ENCODE measurements at places on chromosomes 1 and 21. TPM values are rescaled to one million over a fixed set of nuclear protein-coding genes. Genes with fewer than 3 reads are reported as not detected.

Gene FBXO2
- 16.9 TPM for total RNA-seq

DNA sequence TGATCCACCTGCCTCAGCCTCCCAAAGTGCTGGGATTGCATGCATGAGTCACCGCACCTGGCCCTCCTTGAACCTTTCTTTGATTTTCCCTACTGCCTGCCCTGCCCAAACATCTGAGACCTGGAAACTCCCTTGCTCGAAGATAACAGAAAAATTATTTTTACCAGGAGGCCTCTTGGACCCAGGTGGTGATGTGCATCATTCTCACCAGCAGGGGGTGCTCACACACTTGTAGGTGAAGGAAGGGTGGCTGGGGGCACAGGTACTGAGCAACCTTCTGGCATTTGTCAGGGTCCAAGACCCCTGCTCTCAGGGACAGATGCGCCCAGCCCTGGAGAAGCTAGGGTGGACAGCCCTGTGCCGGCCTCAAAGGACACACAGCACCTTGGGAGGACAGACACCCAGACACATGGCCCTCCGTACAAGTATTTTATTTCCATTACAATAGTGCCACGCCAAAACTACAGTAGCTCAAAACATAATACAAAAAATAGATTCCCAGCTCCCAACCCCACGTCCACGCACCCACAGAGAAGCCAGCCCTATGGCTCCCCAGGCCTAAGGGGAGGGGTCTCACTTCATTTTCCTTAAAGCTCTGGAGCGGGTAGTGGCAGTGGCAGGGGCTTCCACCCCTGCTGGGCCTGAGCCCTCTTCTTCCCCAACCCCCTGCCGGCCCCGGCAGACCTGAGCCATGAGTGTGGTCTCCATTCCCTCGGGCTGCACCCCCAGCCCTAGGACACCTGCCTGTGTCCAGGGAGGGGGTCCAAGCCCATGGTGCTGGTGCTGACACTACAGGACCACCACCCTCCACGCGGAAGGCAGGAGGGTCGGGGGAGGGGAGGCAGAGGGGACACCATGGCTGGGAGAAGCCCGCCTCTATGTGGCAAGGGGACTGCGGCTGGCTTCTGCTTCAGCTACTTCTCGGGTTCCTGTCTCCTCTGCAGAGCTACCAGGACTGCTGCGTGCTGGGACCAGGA lies 40.4 kb upstream of the EIF4G3 start:
- DNase-seq: peak; percentile 23

Gene NUCKS1
- total RNA-seq: 111 TPM

DNA sequence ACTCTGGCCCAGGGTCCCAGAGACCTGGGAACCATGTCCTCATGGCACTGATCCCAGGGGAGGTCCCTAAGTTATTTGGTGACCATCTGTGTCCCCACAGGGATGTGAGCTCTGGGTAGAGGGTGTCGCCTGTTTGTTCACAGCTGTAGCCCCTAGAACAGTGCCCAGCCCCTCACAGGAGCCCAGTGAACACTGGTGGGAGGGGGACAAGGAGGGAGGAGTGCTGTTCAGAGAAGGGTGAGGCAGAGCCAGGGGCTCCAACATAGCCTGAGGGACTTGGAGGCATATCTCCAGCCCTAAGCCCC lies 450.4 kb downstream of the MATN1 start:
- no peak for DNase-seq

Gene NPR1
- total RNA-seq: 2.9 TPM

DNA sequence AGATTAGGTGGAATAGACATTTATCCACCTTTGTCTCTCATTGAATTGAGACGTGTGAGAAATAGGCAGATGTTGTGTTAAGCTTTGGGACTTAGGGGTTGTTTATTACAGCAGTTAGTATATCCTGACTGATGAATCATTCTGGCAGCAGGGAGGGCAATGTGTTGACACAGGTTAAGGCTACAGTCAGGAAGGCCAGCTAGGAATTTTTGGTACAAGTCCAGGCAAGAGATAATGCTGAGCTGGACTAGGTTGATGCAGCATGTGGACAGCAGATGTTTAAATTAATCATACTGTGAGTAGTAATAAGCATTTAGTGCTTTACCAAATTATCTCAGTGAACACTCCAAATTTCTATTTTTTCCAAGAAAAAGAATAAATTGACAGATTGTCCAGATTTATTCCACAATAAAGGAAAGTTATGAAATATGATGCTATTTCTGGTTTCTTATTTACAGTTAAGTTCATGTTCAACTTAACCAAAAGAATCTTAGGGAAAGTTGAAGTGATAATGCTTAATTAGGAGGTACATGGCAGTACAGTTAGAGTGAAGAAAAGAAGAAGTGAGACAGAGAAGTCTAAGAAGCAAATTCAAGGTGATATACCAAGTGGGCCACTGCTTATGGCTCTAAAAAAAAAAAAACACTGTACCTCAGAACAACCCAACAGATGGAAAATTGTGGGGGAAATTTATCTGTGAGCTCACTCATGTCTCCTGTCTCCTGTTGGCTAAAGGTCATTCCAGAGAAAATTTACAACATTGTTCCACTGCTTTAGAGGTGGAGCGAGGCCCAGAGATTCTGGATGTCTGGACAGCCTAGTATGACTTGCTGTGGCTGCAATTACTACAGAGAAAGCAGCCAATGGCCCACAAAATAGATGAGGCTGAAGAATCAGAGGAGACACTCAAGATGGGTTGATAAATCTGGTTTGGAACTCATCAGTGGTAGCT lies 102.7 kb upstream of the C21orf91 start:
- peak; percentile 15 for DNase-seq

DNA sequence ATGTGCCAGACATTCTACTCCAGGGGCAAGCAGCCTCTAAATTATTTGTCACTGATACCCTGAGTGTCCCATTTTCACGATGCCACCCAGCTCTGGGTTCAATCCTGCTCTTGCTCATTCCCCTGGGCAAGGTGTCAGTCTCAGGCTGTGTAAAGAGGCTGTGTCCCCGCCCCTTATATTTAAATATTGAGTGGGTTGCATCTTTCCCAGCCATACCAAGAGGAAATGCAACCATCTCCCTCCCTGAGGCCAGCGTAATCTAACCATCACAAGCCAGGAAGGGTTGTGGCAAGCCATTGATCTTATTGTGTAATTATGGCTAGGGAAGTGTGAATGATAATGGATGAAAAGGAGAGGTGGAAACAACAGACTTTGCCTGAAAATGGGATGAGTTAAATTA lies 54.7 kb upstream of the CLDN14 start:
- no peak for DNase-seq

DNA sequence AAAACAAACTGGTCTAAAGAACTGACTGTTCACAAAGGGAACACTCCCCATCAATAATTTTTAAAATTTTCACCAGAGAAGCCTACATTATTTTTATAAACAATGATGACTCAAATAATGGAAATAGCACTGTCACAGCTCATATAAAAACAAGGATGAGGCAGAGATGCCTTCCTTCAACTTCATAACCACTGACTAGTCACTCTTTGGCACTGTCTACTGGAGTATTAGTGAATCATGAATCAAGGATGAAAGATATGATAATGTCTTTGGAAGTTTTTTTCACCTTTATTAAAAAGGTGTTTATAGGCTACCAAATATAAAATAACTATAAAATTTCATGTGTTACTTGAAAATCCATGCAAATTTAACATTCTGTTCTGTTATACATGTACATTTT lies 316.9 kb downstream of the VAV3 start:
- no peak for DNase-seq

Gene CAPN8
- total RNA-seq: 5.6 TPM

DNA sequence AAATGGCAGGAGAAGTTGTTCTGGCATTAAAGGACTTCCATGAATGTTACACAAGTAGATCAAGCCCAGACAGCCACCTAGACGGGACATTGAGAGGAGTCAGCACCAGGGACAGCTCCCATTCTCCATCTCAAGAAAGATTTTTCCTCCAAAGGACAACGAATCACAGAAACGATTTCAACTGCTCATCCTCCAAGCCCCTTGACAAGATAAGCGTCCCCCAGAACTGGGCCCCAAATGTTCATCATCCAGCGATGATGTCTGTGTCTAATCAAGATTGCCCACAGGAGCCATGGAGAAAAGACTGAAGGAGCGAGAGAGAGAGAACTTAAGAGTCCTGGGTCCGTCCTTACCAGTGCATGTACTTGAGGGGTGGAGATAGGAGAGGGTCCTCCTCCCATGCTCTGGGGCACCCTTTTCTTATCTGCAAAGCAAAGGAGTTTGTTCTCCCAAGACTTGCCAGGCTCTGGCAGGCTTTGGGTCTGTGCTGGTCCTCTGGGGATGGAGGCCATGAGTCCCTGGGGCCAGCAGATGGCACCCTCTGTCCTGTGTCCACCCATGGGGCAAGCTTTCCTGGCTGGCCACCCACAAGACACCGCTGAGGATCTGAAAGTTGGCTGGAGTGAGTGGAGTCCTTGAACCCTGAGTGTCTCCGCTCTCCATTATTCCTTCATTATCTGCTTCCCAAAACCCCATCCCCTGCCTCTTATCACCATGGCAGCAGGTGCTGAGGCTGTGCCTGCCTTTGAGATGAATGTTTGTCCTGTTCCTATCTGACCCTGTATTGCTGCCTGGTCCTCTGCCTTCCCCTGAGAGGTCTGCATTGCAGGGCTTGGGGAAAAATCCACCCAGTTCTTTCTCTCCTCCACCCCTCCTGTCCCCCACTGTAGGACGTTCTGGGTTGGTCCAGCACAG lies 164.6 kb downstream of the ACTL8 start:
- no peak for DNase-seq

Gene HTR6
- total RNA-seq: not detected

Gene CFAP57
- total RNA-seq: 4.7 TPM

All from prostate gland (tissue), 2 donors.